ENCODE measurements at places on chromosomes 7 and 10.

DNA sequence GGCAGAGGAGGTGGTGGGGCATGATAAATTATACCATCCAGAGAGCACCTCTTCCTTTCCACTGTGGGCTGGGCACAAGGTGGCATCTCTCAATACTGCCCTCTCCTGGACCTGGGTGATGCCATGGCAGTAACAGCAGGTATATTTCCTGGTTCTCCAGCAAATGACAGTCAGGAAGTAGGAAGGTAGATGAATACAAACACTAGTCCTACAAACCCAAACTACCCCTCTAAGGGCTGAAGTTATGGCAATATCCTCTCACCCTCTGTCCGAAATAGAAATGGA, 1004.9 kb downstream of the KCNMA1 start:
- DNase-seq = no peak

DNA sequence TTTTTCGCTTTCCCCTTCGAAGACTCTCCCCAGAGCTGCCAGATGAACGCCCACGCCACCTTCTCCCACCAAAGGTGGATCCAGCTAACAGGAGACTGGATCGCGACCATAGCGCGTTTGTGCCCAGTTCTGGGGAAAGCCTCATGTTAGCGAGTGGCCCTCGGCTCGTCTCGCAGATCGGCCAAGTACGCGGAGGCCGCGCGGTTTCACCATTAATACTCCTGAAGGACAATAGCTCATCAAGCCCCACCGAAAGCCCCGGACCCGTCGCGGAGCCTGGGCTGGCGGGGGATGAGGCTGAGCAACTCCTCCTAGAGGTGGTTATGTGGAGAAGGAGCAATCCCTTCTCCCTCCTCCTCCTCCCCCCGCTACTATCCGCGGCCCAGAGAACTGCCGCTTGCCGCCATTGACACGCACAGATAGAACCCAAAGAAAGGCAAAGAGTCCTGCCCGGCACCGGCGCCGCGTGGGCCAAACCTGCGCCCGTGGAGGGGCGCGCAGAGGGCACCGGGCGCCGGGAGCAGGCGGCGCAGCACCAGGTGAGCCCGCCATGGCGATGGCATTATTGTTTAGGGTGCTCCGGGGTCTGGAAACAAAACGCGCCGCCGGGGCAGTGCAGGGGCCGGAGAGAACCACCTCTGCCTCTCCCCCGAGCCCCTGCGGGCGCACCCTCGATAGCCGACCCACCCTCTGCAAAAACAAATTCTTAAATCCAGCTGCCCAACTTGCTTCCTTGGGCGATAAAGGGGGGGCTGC, at the start of gene MACROH2A2:
MACROH2A2 (plus strand) TSS at position 385 of the 756 bp plus-strand sequence. CDS start 22,813 bp downstream, outside the sequence.
- peak; percentile 14 for DNase-seq

GRCh38 chr10:58648131-58648530, 135.5 kb downstream of the BICC1 start:
- no peak for DNase-seq

- DNase-seq = no peak
Observed at GRCh38 chr10:99431190-99431760, 851 bp upstream of the GOT1 start.

- no peak for DNase-seq
Observed at GRCh38 chr7:114889646-114890285, 32.1 kb upstream of the MDFIC start.
